ENCODE measurements at places on chromosomes 2 and 18.

GRCh38 chr2:100381240-100381639 is 36.2 kb downstream of the CHST10 start:
- DNase-seq = peak; percentile 66

GRCh38 chr2:40325116-40325515 is 126.8 kb downstream of the SLC8A1 start:
- DNase-seq = no peak

DNA sequence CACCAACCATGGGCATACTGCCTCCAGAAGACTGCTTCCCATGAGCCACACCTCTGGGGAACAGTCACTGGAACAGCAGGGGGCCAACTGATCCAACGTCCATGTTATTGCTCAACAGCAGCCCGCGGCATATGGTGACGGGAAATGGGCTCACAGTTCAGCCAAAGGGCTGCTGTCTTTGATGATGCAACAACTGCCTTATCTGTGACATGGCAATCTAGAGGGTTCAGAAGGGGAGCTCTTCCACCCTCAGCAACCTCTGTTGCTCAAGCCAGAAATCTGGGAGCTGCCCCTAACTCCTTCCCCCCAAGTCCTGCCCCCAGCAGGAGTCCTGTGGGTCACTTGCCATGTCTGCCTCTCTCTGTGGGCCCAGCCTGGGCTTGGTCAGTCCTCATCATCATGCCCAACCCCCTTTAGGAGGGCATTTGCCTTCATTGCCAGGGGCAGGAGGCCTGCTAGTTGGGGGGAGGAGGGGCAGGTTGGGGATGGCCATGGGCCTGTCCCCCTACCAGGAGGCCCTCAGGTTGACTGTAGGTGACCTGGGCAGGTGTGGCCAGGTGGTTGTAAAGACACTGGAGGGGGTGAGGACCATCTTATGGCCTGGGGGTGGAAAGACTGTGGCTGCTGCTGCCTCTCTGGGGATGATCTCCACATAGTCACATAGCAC is 212.9 kb downstream of the CYP26B1 start:
- peak; percentile 31 for DNase-seq

DNA sequence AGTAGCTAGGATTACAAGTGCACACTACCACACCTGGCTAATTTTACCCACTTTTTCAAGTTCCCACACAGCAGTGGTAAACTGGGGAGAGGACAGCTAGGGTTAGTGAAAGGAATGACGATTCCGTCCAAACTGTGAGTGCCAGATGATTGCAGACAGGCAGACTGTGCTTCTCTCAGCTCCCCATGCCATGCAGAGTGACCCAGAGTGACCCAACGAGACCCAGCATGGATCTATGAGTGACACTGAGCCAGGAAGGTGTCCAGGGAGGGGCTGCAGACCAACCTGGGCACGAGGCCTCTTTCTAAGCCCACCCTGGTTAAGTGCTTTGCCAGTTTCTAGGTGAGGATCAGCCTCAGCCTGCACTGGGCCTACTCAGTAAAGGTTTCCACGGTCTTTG is 7.7 kb upstream of the KLF11 start:
- DNase-seq = no peak

GRCh38 chr2:228516019-228516418 is 334.5 kb upstream of the SPHKAP start:
- no peak for DNase-seq
